Frontal cortex (tissue), 4 donors: ENCODE measurements at places on chromosomes 7 and 10. TPM values are rescaled to one million over a fixed set of nuclear protein-coding genes. Genes with fewer than 3 reads are reported as not detected.

- no peak for DNase-seq
These were observed 434.7 kb upstream of the GRM3 start for GRCh38 chr7:86209036-86209435.

GRCh38 chr10:30392564-30392990 lies 41.4 kb upstream of the MAP3K8 start:
- peak; percentile 46 for DNase-seq

- DNase-seq, result no peak
These were observed 102.7 kb downstream of the ZNF248 start for GRCh38 chr10:37754538-37755323.

GRCh38 chr7:103658055-103659005 lies 212.3 kb upstream of the SLC26A5 start:
- no peak for DNase-seq

GRCh38 chr10:132062116-132062515 lies 3.6 kb upstream of the JAKMIP3 start:
- DNase-seq, result no peak

- DNase-seq, result no peak
These were observed 28.1 kb downstream of the STAMBPL1 start for GRCh38 chr10:88908194-88908593.

DNA sequence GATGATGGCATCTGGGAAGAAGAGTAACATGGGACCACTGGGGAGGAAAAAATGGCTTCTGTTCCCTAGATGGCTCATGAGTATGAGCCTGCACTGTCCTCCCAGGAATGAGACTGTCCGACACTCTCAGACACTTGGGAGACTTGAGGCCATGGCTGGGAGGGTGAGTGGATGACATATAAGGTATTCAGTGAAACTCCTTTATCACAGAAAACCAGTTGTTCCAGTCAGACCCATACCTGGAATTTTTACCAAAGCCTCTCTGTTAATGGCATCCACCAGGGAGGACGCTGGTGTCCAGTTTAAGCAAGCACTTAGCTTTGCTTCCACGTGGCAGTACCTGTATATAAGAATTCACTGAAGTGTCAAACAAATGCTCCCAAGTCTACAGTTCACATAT lies 116.7 kb upstream of the C10orf90 start:
- DNase-seq, result no peak

DNA sequence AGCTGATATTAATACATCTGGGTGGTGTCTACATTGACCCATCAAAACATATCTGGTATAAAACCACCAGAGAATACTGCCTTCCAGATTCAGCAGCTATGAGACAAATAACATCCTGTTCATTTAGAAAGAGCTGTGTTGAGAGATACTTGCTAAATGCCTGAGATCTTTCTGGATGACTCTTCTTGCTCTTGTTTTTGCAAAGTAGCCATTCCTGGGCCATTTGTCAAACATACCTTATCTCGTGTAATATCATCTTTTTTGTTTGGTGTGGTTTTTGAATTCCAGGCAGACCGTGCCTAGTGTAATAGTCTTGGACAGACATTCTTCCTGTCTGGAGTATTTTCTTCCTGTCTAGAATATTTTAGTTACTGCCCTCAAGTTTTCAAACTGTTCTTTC lies 74.7 kb upstream of the PRR15 start:
- no peak for DNase-seq

DNA sequence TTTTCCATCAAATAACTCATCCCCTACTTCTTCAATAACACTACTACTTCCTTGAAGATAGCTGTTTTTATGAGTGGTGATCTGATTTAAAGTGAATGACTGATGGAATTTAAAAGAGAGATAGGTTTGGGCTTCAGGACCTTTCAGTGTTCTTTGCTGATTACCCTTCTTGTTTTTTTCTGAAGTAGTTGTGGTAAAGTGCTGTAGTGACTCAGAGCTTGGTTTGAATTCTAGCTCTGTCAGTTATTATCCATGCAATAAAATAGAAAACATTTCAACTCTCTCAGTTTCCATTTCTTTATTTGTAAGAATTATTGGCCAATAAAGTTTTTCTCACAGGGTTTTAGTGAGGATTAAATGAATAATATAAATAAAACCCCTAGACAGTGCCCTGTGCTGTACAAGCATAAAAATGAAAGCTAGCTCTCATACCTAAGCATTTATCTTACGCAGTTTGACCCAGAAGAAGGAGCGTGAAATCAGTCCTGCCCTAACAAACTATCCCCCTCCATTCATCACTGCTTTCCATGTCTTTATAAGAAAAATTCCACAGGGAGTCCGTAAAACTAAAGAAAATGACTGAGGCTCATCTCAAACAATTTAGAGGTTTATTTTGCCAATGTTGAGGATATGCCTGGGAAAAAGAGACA lies 25.1 kb upstream of the AKAP9 start:
- DNase-seq, result no peak

DNA sequence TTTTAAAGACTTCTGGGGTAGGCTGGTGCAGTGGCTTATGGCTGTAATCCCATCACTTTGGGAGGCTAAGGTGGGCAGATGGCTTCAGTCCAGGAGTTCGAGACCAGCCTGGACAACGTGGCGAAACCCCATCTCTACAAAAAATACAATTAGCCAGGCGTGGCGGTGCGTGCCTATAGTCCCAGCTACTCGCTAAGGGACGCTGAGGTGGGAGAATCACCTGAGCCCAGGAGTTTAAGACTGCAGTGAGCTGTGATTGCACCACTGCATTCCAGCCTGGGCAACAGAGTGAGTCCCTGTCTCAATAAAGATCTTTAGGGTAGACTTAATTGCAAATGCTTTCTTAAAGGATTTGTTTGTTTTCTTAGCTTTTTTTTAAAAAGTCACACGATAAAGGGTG lies 29.3 kb downstream of the PTPN12 start:
- DNase-seq, result no peak

DNA sequence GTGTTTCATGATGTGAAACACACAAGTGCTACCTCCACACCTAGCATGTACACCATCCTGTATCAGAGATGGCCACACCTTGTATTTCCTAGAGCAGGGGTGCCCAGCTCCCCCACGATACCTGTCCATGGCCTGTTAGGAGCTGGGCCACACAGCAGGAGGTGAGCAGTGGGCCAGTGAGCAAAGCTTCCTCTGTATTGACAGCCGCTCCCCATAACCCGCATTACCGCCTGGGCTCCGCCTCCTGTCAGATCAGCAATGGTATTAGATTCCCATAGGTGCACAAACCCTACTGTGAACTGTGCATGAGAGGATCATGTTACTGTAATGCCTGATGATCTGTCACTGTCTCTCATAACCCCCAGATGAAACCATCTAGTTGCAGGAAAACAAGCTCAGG lies 145.6 kb upstream of the RNF32 start:
- DNase-seq, result no peak

- no peak for DNase-seq
These were observed 219.6 kb upstream of the NPSR1 start for GRCh38 chr7:34438436-34438835.

- DNase-seq, result peak; percentile 2
These were observed 545.3 kb downstream of the LRMDA start for GRCh38 chr10:75976681-75977080.

- DNase-seq, result no peak
These were observed 171.4 kb upstream of the INHBA start for GRCh38 chr7:41874201-41874785.

DNA sequence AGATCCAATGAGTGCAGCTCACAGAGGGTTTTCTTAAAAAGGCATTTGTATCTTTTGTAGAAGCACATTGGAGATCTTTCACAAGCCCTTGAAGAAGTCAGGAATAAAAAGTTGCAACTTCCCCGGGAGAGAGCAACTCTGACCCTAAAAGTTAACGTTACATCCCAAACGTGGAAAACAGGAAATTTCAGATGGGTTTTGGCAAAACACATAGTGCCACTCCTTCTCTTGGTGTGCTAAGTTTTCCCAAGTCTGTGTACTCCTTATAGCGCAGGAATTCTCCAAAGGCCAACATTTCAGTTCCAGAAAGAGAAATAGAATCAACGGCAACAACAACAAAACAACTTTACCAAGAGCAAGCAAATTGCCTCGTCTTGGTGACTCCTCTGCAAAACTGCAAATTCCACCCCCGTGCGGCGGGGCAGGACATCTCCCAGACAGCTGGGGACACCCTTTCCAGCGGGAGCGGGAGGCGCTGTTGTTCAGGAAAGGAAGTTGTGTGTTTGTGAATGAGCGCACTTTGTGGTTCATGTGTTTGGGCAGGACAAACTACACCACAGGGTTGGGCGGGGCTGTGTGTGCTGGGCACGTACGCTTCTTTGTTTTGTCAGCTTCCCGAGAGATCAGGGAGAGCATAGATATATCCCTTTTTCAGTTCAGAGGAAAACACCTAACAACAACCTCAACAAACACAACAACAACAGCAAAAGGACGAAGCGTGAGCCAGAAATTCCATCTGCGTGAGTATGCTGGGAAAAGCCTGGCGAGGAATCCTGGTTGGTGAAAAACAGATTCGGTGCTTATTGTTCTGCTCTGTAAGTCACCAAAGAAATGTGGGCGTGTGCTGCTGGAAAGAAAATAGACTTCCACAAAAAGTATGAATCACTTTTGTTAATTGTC lies 294.7 kb upstream of the PITRM1 start:
- DNase-seq, result no peak

DNA sequence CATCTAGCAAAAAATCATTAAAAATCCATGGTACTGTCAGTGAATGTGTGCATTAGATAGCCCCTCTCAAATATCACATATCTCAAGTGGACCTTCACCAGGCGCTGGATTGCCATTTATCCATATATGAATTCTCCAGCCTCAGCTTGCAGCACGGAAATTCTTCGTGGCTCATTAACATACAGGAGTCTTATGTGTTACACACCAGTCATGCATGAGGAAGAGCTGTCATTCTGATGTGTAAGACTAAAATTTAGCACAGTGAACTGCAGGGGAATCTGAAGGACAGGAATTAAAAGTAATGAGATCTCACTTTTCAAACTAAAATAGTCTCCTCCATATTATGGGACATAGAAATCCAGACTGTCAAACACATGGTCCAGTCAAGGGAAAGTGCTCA lies 542.4 kb upstream of the DPP6 start:
- DNase-seq, result no peak

GRCh38 chr10:51029172-51029641 lies 45.1 kb upstream of the PRKG1 start:
- DNase-seq, result no peak

- DNase-seq, result no peak
These were observed 73.6 kb downstream of the AHCYL2 start for GRCh38 chr7:129298268-129298893.

- DNase-seq, result no peak
These were observed 62.1 kb downstream of the ABCC2 start for GRCh38 chr10:99844433-99844955.

- DNase-seq, result no peak
These were observed 34.0 kb downstream of the MINDY4 start for GRCh38 chr7:30805081-30805691.

DNA sequence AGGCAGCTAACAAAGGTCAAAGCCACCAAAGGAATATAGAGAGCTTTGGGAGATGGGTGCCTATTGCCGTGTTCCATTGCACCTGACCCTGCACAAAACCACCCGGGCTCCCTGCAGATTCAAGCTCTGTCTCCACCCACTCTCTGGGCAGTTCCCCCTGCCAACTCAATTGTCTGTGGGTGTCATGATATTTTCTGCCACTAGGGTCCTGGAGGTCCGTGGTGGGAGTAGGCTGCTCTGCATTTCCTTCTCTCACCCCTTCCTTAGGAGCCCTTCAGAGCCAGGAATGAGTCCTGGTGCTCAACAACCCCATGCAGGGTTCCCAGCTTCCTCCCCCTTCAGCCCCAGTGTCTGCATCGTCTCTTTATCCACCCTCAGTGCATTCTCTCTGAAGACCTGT lies 34.1 kb downstream of the PNLIPRP2 start:
- DNase-seq, result no peak

DNA sequence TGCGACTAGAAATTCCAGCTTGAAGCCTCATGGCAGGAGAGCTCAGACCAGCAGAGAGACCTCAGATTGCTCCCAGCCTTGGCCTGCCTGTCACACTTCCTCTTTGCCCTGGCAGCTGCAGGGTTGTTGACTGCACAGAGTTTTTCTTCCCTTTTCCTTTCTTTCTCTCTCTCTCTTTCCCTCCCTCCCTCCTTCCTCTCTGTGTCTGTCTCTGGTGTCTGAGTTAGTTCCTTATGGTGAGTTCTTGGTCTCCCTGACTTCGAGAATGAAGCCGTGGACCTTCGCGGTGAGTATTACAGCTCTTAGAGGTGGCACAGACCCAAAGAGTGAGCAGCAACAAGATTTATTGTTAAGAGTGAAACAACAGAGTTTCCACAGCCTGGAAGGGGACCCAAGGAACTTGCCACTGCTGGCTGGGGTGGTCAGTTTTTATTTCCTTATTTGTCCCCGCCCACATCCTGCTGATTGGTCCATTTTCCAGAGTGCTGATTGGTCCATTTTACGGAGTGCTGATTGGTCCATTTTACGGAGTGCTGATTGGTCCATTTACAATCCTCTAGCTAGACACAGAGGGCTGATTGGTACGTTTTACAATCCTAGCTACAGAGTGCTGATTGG lies 266.3 kb downstream of the RPS24 start:
- DNase-seq, result no peak

GRCh38 chr7:14191686-14192098 lies 202.2 kb upstream of the ETV1 start:
- DNase-seq, result no peak

- DNase-seq, result no peak
These were observed 37.0 kb upstream of the RHOBTB1 start for GRCh38 chr10:60980997-60981396.

The CUZD1 gene
- total RNA-seq, result 0.41 TPM

The SLC18A3 gene
- under 0.01 TPM for total RNA-seq

The LAMB4 gene
- 0.82 TPM for total RNA-seq

The PRR15 gene
- total RNA-seq, result 0.41 TPM

The DPP6 gene
- 56.3 TPM for total RNA-seq

The NCF1 gene
- under 0.01 TPM for total RNA-seq

The GPAM gene
- 51.0 TPM for total RNA-seq

The SFRP4 gene
- total RNA-seq, result 1.2 TPM

The HOXA6 gene
- total RNA-seq, result not detected

The GRM8 gene
- total RNA-seq, result 2.9 TPM

The C10orf62 gene
- total RNA-seq, result not detected

The SLC13A1 gene
- total RNA-seq, result not detected

The TMEM196 gene
- 18.8 TPM for total RNA-seq

The PRPS1L1 gene
- not detected for total RNA-seq

The GIGYF1 gene
- total RNA-seq, result 15.1 TPM
